Activated T-helper 9 cell treated with anti-CD3 and anti-CD28 coated beads, Interleukin-2, amount 50 U/mL, for 16 hours (primary cell): ENCODE measurements at places on chromosomes 6 and 20.

GRCh38 chr6:15475872-15476271 is 187.0 kb downstream of the DTNBP1 start:
- DNase-seq: no peak

GRCh38 chr20:12762725-12763124 is 246.0 kb upstream of the SPTLC3 start:
- DNase-seq: no peak

DNA sequence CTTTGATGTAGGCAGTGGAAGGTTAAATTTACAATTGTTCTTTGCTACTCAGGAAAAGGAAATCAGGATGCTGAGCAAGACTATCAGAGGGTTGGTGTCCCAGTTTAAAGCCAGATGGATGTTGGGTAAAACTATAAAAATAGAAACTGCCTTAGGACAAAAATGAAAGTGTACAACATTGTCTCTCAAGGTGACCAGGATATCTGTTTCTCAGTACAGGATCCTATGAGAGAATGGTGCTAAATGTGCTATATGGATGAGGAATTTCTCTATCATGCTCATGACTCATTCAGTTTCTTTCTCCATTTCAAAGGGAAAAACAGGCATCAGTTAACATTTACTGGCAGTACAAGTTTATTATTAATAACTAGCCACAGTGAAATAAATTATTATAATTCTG is 534.2 kb upstream of the GJE1 start:
- DNase-seq: no peak

DNA sequence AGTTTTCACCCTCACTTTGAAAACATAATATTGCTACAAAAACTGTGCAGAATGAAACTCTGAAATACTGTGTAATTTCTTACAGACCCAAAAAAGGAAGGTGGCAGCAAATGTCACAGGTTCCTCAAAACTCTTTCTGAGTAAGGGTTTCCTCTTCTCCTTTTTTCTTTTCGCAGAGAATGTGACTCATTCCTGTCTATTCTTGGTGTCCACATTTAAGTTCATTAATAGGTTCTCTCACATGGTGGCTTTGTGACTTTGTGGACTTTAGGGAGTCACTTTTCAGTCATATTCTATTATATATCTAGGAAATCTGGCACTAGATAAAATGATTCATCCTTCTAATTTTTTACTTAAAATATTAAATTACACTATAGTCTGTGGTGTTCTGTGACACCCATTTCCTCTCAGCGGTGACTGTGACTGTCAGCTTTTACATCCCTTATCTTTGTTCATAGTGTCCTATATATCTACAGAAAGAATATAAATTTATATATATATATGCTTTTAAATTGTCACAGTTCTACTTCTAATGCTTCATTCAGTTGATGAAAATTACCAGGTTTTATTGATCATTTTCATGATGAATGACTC is 126.8 kb upstream of the HCRTR2 start:
- no peak for DNase-seq

GRCh38 chr20:60950561-60950960 is 301.5 kb upstream of the CDH4 start:
- no peak for DNase-seq

- DNase-seq: no peak
Observed at GRCh38 chr6:138541823-138542481, 42.7 kb upstream of the NHSL1 start.

DNA sequence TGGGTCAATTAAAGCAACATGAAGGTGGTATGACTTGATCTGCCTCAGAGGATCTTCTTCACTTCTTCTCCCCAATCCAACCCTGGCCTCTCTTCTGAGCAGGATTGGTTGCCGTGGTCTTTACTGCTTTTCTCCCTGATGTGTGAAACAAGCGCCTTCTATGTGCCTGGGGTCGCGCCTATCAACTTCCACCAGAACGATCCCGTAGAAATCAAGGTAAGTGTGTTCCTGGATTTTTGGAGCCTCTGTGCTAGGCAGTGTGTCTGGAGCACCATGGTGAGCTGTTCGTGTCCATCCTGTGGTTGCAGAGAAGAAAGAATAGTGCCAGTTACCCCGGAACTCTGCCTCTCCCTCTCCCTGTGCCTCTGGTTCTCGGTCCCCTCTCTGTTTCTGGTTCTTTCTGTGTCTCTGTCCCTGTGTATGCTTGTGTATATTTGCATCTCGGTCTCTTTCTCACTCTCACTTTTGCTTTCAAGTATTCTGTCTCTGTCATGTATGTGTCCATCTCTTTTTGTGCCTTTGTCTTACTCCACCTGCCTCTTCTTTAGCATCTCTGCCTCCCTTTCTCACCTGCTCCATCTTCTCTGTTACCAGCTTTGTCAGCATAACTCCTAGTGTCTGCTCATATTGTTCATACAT is 23.5 kb downstream of the TM9SF4 start:
- no peak for DNase-seq

DNA sequence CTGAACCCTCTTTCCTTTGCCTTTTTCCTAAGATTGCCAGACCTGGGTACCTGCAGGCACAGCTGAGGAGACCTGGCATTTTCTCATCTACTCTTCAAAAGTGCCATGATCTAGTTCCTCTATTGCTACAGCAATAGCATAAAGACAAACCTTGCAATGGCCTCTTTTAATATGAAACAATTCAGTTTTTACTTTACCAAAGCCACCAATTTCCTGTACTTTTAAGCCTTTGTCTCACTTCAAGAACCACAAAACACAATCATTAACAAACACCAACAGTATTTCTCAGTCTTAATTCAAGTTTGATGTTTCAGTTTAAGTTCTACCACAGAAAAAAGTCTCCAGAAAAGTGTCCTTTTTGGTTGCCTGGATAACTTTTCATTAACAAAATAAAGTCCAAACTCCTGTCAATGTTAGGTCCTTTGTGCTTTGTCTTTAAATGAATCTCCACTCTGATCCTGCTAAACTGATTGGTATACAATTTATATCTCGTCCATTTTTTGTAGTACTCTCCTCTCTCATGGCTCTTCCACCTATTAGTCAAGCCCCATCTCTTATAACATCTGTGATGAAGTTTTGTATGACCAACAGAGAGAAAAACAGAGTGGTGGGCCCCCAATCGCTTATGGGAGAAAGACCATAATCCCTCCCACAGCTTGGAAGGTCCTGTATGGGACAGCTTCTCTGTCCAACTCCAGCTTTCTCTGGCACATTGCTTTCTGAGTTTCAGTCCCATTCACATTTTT is 50.5 kb upstream of the THEMIS start:
- DNase-seq: no peak

DNA sequence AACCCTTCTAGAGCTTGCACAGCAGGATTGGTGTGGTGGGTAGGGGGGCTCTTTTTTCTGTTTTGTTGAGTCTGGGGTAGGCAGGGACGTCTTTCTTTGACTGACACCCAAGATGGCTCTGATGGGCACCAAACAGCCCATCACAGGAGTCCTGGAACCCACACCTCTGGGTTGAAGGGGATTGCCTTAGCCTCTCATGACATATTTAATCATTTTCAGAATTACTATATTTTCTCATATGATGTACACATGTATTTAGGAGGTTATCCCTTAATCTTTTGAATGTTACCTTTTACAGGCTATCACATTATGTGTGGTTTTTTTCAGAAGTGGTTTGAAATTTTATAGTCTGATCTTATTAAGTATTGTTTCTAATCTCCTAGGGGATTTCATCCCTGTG is 64.6 kb downstream of the RPP40 start:
- DNase-seq: no peak

GRCh38 chr6:105642708-105643107 is 239.8 kb upstream of the PREP start:
- DNase-seq: no peak
